ENCODE measurements at places on chromosomes 16 and 17.

- no peak for DNase-seq
Measured at GRCh38 chr16:4923853-4924252, 13.1 kb downstream of the PPL start.

GRCh38 chr16:31351942-31352325 is 3.0 kb upstream of the ITGAX start:
- DNase-seq, result peak; percentile 62

DNA sequence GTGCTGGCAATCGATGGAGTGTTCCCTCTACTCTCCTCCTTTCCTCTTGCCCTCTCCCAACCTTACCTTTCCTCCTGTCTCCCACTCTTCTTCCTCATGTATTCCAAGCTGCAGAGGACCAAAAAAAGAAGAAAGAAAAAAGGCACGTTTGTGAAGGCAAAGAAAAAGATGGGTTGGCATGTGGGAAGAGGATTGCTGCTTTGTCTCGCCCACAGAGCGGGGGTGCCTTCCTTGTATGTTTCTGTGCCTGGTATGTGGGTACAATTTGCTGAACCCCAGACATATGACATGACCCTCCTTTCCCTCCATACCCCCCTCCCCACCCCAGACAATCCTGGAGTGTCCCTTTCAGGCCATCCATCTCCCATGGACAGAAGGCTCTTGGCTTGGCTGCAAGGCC is 13.1 kb upstream of the CTCF start:
- no peak for DNase-seq

- DNase-seq, result no peak
Measured at GRCh38 chr16:29148867-29149272, 164.0 kb downstream of the LAT start.

GRCh38 chr16:52553322-52553721 is 6.4 kb upstream of the TOX3 start:
- no peak for DNase-seq

GRCh38 chr17:8470447-8471047 is 34.9 kb downstream of the NDEL1 start:
- no peak for DNase-seq

- peak; percentile 51 for DNase-seq
Measured at GRCh38 chr16:66605177-66605978, 874 bp downstream of the CMTM3 start.

GRCh38 chr16:67561501-67561823 is 864 bp upstream of the CTCF start:
- no peak for DNase-seq

DNA sequence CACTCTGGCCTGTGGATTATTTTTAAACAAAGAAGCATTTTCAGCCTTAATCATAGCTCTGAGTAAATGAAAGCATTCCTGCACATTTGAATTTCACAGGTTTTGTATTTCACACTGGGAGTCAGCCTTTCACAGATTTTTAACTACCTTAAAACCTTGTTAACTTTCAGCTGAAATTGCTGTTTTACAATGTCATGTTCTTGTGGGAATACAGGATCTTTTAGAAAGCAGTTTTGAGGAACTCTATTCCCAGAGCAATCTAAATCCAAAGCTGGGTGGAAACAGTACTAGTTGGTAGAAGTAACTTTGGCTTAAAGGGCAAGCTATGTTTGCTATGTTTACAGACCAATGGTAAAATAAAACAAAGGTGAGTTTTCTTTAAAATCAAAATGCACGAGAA is 600.6 kb downstream of the KCNJ2 start:
- DNase-seq, result no peak

GRCh38 chr16:2967211-2967631 is 1.9 kb upstream of the PAQR4 start:
- DNase-seq, result no peak

- no peak for DNase-seq
Measured at GRCh38 chr17:32370426-32370825, 20.5 kb downstream of the ZNF207 start.

DNA sequence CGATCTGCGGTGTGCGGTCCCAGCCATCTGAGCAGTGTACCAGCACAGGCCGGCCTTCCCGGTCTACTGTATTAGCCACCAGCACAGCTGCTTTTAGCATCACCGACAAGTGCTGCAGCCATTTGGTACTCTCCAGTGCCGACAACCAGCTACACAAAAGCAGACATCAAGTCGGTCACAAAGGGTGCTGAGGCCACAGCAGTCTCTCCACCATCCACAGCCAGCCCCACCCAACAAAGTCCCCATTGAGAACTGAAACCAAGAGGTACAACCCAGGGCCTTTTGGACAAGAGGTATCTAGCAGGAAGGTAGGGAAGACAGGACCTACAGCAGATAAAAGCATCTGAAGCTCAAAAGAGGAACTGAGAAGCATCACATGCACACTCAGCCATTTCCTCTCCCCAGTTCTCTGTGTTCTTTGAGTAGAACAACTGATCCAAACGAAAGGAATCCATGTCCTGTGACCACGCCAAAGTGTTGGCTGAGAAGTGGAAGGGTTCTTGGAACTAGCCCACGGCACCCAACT is 9.5 kb downstream of the MTMR4 start:
- DNase-seq, result no peak

GRCh38 chr16:75423723-75424104 is 9.6 kb downstream of the CFDP1 start:
- no peak for DNase-seq

- no peak for DNase-seq
Measured at GRCh38 chr16:8828541-8829165, 31.0 kb downstream of the PMM2 start.

- DNase-seq, result no peak
Measured at GRCh38 chr16:47309581-47310312, 151.1 kb downstream of the ITFG1 start.

DNA sequence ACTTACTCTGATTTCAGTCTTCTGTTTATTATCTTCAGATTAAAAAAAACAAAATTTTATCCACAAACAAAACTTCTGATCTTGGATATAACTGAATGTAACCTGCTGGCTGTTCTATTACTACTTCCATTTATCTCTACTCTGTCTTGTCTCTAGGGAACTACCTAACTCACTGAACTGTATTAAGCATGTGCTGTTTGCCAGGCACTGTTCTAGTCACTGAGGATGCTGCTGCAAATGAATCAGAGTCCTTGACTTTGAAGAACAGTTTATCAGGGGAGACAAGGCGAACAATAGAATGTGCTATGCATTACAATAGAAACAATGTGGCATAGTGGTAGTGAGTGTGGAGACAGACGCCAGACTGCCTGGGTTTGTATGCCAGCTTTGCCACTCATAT is 2.3 kb upstream of the ANKRD40 start:
- no peak for DNase-seq

DNA sequence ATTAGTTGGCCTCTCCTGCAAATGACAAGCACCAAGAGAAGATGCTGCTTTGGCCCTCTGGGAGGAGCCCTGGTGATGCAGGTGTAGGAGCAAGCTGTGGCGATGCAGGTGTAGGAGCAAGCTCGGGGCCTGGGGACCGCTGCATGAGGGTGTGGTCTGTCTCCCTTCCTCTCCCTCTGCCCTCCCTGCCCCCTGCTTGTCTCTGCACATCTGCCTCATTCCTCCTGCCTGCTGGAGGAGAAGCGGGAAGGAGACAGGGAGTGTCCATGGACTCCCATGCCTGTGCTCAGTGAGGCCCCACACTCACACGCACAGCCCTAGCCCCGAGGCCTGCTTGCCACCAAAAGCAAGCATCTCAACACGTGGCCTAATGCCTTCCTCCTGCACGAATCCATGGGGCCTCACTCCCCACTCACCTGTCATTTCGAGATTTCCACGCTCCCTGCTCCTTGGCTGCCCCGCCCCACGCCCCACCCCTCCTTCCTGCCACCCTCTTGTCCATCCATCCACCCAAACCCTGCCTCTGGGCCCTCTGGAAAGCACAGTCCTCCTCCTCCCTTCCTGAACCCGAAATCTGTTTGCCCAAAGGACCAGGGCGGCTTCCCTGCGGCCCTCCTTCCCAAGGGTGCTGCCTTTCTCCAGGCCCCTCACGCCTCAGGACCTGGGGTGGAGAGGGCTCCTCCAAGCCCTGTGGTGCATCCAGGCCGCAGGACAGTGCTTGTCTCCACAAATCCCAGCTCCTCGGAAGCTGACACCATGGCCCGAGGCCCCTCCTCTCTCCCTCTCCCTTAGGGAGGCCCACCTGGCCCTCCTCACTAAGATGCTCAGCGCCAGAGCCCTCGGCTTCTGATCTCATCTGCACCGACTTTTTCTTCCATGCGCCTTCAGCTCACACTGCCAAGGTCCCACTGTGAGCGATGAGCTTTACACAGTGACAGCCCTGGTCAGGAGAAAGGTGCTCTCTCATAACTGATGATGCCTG is 11.8 kb upstream of the ALDH3A1 start:
- DNase-seq, result no peak

DNA sequence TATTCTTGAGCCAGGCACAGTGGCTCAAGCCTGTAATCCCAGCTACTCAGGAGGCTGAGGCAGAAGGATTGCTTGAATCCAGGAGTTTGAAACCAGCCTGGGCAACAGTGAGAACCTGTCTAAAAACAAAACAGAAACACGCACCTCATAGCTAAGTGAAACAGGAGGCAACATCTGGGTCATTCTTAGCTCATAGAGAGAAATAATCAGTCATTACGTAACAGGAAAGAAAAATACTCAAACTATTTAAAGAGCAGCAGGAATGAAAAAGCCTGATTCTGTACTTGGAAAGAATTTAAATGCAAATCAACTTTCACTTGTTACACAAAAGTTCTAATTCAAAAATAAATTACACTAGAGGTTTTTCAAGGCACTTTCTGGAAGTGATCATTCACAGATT is 17.2 kb downstream of the CHCT1 start:
- DNase-seq, result peak; percentile 8

- DNase-seq, result no peak
Measured at GRCh38 chr17:14078027-14078426, 8.7 kb downstream of the COX10 start.

- no peak for DNase-seq
Measured at GRCh38 chr17:40093005-40093579, 7.3 kb downstream of the NR1D1 start.

- DNase-seq, result no peak
Measured at GRCh38 chr17:18173740-18174139, 9.9 kb upstream of the ALKBH5 start.

GRCh38 chr17:14427900-14428647 is 127.2 kb downstream of the HS3ST3B1 start:
- no peak for DNase-seq

DNA sequence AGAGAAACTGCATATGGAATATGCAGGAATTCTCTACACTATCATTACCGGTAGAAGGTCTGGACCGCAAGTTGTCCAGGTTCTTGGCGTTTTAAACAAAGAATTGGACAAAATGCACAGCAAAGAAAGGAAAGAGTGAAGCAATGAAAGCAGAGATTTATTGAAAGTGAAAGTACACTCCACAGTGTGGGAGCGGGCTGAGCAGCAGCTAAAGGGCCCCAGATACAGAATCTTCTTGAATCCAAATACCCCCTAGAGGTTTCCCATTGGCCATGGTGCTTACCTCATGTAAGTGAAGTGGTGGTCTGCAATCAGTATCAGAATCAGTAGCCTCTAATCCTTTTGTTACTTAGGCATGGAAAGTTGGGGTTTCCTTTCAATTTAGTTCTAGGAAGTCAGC is 178.5 kb upstream of the IRX3 start:
- no peak for DNase-seq

GRCh38 chr16:50947826-50948225 is 203.2 kb downstream of the SALL1 start:
- DNase-seq, result no peak

GRCh38 chr16:52114379-52114778 is 432.6 kb downstream of the TOX3 start:
- DNase-seq, result peak; percentile 1

DNA sequence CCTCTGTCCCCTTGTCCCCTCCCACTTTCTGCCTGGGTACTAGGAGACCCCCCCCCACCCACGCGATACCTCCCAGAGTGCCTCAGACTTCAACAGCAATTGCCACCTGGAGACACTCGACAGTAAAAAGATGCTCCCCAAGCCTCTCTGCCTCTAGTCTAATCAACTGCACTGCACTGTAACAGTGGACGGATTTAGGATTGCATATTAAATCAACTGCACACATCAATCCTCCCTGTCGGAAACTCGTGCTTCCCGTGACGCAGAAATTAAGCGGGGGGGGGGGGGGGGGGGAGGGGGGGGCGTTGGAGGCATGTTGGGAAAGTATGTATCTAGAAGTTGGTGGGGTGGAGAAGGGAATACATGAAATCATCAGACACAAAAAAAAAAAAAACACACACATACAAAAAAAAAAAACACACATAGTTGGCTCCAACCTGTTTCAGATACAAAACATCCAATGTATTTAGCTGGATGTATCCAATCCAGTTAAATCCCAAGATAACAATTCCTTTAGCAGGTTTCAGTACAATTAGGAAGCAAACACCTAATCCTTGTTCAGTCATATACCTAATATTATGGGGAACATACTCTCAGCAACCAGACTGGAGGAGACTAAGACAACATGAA is 29.7 kb downstream of the FAM222B start:
- DNase-seq, result peak; percentile 78

GRCh38 chr16:1125471-1125870 is 27.4 kb upstream of the CACNA1H start:
- peak; percentile 30 for DNase-seq

GRCh38 chr16:83068686-83069085 is 441.9 kb downstream of the CDH13 start:
- no peak for DNase-seq

- no peak for DNase-seq
Measured at GRCh38 chr17:78999947-79000395, 9.6 kb downstream of the CANT1 start.

- DNase-seq, result no peak
Measured at GRCh38 chr17:59572301-59572924, 7.0 kb downstream of the DHX40 start.

GRCh38 chr17:9228408-9229159 is 207.3 kb downstream of the NTN1 start:
- DNase-seq, result peak; percentile 18

- DNase-seq, result no peak
Measured at GRCh38 chr17:15972497-15972951, 27.0 kb downstream of the ZSWIM7 start.

DNA sequence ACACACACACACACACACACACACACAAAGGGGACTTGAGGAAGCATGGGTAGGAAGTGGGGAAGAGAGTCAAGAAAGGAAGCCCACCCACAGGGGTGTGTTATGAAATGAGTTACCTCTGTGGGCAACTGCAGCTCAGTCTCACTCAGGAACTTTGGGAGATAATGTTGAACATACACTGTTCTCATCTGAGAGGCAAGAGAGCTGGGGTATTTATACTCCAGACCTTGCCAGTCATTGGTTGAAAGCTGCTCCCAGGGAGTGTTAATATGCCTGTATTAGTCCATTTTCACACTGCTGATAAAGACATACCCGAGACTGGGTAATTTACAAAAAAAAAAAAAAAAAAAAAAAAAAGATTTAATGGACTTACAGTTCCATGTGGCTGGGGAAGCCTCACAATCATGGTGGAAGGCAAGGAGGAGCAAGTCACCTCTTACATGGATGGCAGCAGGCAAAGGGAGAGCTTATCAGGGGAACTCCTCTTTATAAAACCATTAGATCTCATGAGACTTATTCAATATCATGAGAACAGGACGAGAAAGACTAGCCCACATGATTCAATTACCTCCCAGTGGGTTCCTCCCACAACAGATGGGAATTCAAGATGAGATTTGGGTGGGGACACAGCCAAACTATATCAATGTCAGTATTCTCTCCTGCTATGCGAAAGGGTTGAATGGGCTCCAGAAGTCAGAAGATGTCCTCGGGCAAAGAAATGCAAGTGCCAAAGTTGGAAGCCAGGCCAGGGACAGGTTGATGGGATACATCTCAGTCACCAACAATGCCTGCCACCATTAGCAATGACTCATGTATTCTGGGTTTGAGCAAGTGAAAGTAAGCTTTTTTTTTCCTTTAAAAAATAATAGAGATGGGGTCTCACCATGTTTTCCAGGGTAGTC is 270.5 kb downstream of the MRTFB start:
- DNase-seq, result no peak

GRCh38 chr16:53061701-53062159 is 6.9 kb downstream of the CHD9 start:
- DNase-seq, result no peak
